ENCODE measurements at places on chromosomes 11 and 22. TPM values are rescaled to one million over a fixed set of nuclear protein-coding genes. Genes with fewer than 3 reads are reported as not detected.

- no peak for DNase-seq
Observed at GRCh38 chr11:134701564-134702165, 289.6 kb upstream of the B3GAT1 start.

- DNase-seq: no peak
Observed at GRCh38 chr11:57873196-57873911, 111.8 kb downstream of the CTNND1 start.

DNA sequence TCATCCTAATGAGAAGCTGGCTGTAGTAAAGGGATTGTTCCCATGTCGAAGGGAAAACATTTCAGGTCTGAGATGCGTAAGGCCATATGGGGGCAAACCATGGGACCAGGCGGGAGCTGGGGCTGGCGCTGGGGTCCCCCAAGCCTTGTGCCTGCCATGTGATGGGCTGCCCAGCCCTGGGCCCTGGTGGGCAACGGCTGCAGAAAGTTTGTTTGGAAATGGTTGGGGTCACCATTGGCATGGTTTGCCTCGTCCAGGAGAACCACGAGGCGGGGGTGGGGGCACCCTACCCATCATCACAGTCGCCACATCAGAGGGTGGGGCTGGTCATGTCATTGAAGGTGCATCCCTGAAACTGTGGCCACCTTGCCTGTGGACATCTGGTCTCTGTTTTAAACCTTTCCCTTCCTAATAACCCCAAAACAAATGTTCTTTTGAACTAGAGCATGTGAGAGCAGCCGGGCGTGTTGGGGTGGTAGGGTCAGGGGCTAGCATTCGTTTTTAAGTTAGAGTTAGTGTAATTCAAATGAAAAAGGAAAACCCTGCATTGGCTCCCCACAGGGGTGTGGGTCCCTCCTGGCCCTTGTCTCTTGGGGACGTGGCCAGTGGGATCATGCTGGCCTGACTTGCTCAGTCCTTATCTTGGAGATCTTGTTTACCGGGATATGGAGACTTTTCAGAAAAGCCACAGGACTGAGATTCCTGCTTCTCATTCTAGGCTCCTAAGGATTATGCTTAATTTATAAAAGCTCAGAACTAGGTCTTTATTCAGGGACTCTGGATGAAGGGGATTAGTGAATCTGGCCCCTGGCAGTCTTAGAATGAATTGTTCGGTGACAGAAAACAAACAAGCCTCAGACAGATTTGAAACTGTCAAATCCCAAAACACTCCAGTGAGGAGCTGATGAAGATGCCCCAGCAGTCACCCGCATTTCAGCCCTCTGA is 98.5 kb downstream of the CTTN start:
- no peak for DNase-seq

DNA sequence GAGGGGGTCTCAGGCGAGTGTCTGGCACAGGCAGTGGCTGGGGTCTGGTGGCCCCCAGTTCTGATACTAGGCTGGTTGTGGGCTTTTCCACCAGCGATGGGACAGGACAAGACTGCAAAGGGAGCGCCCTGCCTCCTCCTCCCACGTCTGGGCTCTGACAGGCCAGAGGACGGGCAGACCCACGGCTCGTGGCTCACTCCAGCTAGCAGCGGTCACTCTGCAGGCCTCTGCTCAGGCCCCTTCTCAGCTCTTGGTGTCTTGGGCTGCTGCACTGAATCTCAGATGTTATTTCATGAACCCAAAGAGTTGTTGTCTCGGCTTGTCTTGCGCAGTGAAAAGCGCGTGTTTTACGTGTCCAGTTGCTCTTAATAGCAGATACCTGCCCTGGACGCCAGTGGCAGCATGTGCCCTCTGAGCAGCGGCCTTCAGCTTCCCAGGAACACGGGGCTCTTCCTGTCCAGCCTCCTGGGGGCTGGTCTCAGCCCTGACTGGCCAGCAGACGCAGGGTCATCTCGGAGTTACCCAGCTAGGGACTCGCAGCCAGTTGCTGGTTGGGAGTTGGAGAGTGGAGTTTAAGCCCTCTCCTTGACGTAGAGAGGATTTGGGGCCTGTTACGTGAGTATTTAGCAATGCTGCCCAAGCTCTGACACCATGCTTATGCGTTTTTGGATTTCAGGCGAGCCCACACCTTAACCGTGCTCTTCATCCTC is 9.6 kb downstream of the PTDSS2 start:
- no peak for DNase-seq

TTC28 gene
- 2.2 TPM for total RNA-seq

ELFN2 gene
- 12.9 TPM for total RNA-seq

All from Caki2 (cell line).